ENCODE measurements at places on chromosomes 2 and 18.
A peak's percentile ranks its signal among the peaks of the same experiment; 100 is the strongest.

- DNase-seq, result no peak
Observed at GRCh38 chr2:147642765-147643164, 202.1 kb upstream of the ACVR2A start.

- DNase-seq, result peak; percentile 81
Observed at GRCh38 chr2:70964596-70965386, 13.6 kb upstream of the ANKRD53 start.

- no peak for DNase-seq
Observed at GRCh38 chr2:1595274-1595673, 149.0 kb downstream of the PXDN start.

DNA sequence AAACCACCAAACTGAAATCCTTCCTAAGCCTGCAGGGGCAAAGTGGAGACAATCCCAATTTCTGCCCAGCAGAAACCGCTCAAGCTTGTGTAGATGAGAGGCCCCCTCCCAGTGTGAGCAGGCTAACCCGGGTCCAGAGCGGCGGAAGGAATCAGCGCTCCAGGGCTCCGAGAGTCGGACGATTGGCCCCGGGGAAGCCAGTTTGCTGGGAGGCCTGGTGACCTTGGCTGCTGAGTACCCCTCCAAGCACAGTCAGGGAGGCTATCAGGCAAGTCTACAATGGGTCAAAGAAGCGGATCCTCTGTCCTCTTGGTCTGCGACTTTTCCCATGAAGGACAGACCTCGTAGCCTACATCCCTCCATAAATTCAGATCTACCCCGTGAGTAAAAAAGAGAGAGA, 16.8 kb upstream of the EN1 start:
- no peak for DNase-seq

DNA sequence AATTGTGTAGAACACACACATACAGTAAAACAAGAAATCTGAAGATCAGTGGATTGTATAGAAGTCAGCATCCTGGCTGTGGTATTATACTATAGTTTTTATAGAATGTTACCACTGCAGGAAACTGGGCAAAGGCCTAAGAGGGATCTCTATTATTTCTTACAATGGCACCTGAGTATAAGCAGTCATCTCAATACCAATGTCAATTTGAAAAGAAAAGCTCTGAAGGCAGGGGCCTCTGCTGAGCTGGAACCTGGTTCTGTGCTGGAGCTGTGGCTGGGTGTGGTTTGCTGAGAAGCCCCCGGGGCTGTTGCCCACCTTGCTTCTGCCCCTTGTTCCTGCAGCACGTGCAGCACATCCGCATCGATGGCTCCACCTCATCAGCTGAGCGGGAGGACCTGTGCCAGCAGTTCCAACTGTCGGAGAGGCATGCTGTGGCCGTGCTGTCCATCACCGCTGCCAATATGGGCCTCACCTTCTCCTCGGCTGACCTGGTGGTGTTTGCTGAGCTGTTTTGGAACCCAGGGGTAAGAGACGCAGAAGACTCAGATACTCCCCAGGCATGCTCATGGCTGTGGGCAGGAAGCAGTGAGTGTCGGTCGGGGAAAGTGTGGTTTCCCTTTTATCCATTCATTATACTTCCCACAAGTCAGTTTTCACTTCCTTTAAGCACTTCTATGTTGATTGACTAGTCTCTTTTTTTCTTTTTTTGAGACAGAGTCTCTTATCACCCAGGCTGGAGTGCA, 23.5 kb upstream of the RPL37A start:
- DNase-seq, result no peak

- no peak for DNase-seq
Observed at GRCh38 chr2:112686348-112687217, 34.2 kb upstream of the NT5DC4 start.

GRCh38 chr2:197946562-197946961, 142.2 kb downstream of the PLCL1 start:
- DNase-seq, result peak; percentile 74

DNA sequence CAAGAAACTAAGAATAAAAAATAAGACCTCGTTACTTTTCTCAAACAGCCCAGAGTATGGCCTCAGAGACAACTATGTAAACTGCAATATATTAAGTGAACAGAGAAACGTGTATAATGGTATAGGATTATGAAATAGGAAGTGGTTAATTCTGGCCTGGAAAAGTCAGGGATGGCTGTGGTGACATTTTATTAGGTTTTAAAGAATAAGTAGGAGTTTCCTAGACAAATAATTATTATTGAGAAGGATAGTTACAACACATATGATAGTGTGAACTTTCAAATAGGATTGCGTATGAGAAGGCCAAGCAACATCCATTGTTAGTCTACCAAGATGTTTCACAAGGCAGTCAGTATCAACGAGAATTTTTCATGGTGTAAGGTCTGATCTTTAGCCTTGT, 244.1 kb downstream of the LPIN1 start:
- no peak for DNase-seq

- DNase-seq, result no peak
Observed at GRCh38 chr2:174044556-174044955, 79.4 kb upstream of the SP3 start.
